ENCODE measurements at places on chromosomes 7 and 10.

GRCh38 chr10:132958883-132959558, 16.7 kb upstream of the CFAP46 start:
- no peak for DNase-seq

- no peak for DNase-seq
Observed at GRCh38 chr10:4131407-4132215, 346.6 kb upstream of the KLF6 start.

DNA sequence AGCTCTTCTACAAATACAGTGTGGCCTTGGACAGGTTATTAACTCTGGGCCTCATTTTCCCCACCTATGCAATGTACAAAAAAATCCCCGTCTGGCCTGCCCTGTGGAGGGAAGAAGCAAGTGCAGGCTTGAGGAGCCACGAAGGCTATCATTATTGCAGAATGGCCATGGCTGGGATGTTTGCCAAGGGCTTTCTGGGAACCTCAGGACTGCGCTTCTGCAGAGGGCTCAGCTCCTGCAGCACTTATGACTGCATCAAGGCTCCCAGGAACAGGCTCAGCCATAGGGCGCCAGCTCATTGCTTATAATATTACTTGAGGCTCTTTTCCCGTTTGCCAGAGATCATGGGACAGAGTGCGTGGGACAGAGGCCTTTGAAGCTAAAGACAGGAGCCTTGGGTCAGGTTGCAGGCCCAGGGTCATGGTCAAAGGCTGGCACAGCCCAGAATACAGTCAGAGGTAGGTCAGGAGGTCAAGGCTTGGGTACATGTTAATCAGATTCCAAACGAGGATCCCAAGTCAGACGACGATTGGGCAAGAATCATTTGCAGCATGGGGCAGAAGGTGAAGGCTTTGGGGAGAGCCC, 20.6 kb upstream of the C10orf105 start:
- DNase-seq: no peak

GRCh38 chr10:96244354-96244753, 27.0 kb downstream of the BLNK start:
- no peak for DNase-seq

DNA sequence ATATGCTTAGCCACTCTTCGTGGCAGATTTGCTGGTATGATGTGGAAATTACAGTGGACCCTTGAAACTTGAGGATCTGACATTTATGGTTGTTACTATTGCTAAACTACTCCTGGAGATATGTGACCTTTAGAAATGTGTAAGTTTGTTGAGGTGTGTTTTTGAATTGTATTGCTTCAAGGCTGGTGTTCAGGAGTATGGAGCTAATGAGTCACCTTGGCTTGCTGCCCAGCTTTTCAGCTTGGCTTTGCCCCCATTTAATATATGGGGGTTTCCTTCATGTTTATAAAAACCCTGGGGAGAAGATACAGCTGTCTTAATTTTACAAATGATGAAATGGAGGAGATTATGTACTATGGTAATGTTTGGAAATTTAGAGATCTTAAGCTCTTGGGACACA, 11.6 kb downstream of the HBP1 start:
- peak; percentile 59 for DNase-seq

DNA sequence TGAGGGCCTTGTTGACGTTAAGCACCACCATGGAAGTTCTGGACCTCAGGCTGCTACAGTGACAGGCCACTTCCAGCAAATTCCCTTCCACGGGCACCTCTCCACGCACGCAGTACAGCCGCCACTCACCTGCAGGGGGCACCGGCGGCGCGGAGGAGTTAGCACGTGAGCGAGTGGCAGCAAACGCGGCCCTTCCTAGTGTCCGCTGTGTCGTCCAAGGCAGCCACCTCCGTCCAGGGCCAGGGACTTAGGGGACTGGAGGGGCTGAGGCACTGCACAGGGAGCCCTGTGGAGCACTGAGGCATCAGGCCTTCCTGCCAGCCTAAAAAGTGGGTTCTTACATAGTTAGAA, 164.4 kb downstream of the SVIL start:
- DNase-seq: no peak

GRCh38 chr7:82755705-82756551, 312.4 kb upstream of the CACNA2D1 start:
- no peak for DNase-seq

DNA sequence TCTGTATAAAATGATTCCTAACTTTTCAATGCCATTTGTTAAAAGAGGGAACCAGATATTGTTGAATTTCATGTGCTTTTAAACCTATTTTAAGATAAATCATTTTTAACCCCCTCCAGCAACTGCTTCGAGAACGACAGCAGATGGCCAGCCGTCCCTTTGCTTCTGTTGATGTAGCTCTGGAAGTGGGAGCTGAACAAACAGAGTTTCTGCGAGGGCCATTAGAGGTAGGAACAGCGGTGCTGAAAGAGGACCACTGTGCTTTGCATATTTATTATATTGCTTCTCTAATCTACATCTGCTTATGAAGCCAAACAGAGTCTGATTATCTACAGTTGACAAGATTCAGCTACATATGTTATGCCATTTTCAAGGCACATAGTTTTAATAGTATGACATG, 545.9 kb downstream of the GFRA1 start:
- DNase-seq: no peak

All from stimulated activated CD4-positive, alpha-beta T cell treated with anti-CD3 and anti-CD28 coated beads, Interleukin-12 subunit alpha, Interleukin-12 subunit beta, amount 100 ng/mL, for 4 hours (primary cell).